IPS-NIHi11 (cell line): ENCODE measurements at places on chromosomes 3 and 15.

DNA sequence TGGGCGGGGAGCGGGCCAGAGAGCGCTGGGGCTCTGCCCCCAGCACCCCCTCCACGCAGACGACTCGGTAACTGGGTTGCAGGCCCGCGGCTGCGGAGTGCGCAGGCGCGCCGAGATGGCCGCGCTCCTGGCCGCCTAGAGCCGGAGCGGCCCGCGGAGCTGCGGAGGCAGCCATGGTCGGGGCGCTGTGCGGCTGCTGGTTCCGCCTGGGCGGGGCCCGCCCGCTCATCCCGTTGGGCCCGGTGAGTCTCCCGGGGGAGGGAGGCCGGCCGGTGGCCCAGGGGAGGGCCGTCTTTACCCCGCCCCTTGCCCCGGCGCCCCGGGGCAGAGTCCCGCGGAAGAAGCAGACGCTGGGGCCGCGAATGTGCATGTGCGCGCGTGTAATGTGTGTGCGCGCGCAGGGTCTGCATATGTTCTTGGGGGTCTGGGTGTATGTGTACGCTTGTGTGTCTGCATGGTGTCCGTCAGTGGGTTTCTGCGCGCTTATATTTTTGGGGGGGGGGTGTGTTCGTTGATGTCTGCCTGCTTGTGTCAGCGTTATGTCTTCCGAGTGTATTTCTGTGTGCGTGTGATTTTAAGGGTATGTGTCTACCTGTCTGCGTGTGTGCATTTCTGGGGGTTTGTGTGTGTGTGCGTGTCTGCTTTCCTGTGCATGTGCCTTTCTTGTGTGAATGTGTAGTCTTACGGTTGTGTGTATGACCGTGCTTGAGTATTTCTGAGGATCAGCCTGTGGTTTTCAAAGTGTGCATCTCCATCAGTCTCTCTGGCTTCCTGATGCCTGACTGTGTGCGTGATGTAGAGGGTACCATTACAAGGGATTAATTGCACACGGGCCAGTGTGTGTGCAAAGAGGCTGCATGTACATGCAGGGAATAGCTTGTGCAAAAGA, at the start of gene ABHD14A:
Gene ABHD14A, plus strand, starts transcription at position 102 of the 889 bp plus-strand sequence. Its CDS starts 72 bp downstream, at position 174.
- DNase-seq, result peak; percentile 90

GRCh38 chr15:36965570-36966342, 134.6 kb downstream of the MEIS2 start:
- DNase-seq, result no peak

- peak; percentile 19 for DNase-seq
These were observed 31.2 kb upstream of the SRGAP3 start for GRCh38 chr3:9280451-9281219.

- DNase-seq, result no peak
These were observed 9.2 kb downstream of the THBS1 start for GRCh38 chr15:39589815-39590644.

- DNase-seq, result no peak
These were observed 20.1 kb upstream of the PLSCR5 start for GRCh38 chr3:146625186-146625775.

DNA sequence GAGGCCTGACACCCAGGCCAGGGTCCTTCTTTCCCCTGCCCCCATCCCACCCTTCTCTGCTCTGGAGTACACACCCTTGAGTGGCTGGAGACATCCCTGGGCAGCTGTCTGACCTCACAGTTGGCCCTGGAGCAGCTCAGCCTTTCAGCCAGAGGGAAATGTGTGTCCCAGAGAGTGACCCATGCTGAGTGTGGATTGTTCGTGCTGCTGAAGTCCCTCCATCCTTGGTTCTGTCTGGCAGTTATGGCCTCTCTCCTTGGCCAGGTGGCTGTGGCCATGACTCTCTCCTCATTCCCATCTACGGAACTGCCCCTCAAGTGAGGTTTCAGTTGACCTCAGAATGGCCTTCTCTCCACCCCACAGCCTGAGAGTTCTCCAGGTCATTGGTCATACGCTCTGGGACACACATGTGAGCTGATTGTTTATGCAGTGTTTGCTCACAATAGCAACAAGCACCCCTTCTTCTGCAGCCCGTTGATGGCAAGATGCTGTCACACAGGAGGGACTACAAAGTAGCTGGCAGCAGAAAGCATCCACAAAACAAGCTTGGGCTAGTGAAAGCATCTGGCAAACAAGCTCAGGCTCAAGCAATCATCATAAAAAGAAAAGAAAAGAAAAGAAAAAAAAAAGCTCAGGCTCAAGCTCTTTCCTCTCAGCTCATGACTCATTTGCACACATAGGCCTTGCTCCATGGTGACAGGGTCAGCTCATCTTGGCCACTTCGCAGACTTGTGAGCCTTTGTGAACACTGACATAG, 55.3 kb upstream of the ITGA11 start:
- no peak for DNase-seq

DNA sequence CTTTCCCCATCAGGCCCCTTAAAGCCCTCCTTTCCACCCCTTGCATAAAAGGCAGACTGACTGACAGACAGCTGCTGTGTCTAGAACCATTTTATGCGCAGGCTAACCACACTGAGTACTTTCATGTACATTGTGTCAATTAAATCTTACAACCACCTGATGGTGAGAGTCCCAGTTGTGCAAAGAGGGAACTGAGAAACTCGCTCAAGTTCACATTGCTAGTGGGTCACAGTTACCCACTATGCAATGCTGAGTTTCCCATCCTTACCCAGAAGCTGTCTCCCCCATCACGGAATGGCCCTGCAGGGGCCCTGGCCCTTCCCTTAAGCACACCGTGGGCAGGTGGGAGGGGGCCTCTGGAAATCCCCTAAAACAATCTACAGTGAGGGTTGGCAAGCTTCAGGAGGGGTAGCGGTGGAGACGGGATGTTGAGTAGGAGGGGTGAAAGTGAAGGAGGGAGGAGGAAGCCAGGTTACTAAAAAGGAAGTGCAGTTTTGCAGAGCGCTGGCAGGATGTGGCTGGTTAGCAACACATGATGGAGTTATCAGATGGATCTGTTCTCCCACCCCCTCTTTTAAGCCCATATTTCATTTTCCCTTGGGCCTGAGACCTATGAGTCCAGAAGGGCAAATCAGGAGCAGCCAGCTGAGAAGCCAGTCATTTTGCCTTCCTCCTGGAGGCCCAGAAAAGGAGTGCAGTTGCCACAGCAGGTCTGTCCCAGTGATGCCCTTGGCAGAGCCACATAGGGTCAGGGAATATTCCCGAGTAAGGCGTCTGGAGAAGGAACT, 30.0 kb downstream of the STARD5 start:
- DNase-seq, result no peak

- DNase-seq, result no peak
These were observed 99.8 kb upstream of the CPNE4 start for GRCh38 chr3:132134611-132135010.

DNA sequence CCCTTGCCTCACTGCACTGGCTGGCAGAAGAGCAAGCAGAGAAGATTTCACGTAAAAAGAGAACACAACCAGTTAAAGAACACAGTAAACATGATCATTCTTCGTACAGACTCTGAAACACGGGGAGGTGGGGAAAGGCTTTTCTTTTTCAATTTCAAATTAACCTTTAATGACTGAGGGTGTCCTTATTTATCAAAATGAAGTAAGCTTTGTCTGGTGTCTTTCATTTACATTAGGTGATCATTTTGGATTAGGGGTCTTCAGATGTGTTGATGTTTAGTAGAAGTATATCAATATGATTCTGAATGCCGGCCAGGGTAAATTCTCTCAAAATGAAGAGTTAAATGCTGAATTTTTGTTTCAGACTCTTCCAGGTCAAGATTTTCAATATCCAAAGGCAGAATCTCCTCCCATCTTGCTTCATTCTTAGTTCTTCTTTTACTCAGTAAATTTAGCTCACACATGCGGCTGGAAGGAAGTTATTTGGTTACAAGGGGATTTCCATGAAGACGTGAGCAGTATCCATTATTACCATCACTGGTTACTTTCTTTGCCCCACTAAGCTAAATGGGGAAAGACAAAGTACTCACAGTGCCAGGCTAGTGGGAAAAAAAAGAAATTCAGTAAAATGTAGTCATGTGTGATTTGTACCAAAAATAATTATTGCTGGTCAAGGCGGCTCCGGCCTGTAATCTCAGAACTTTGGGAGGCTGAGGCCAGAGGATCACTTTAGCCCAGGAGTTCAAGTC, 272.2 kb upstream of the NR2F2 start:
- no peak for DNase-seq

DNA sequence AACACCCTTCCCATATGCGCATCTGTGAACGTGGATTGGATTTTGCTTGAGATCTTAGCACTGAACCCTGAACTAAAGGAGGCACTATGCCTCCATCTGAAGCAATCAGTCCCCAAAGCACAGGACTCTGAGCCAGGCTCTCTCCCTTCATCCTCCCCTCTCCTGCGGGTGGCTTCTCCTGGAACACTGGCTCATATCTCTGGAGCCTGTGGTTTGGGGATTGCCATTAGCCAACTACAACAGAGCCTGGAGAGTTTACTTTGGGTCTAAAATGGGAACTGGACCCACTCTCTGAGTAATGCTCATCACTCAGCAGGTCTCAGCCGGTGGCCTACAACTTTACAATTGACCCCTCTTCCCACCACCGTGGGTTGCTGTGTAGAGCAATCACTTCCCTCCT, 190.8 kb upstream of the HES1 start:
- DNase-seq, result no peak
